ENCODE measurements at places on chromosomes 6 and 20.

DNA sequence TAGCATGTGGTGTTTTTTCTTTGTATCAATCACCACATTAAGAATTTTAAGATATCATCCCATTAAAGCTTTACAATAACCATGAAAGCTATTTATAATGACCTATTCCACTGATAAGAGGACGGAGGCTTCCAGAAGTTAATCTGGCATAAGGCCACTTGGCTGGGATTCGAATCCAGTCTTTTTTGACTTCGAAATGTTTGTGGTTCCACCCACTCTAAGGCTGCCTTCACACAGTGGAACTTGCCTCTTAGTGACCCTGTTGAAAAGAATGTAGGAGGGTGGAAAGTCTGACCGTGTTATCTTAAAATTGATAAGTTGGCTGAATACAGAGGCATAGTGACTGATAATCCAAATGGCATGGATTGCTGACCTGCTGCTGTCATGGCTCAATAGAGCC, 959.7 kb downstream of the KIF16B start:
- DNase-seq = no peak

DNA sequence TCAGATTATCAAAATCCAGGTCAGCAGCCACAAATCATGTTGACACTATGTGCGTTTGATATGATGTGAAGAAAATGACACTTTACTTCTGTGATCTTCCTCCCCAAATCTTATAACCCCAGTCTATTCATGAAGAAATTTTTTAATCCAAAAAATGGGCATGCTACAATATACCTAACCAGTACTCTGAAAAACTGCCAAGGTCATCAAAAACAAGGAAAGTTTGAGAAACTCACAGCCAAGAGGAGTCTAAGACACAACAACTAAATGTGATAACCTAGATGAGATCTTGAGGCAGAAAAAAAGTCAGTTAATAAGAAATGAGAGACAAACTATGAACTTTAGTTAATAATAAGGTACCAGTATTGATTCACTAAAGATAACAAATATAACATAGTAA, 200.6 kb upstream of the IRAK1BP1 start:
- DNase-seq = no peak

DNA sequence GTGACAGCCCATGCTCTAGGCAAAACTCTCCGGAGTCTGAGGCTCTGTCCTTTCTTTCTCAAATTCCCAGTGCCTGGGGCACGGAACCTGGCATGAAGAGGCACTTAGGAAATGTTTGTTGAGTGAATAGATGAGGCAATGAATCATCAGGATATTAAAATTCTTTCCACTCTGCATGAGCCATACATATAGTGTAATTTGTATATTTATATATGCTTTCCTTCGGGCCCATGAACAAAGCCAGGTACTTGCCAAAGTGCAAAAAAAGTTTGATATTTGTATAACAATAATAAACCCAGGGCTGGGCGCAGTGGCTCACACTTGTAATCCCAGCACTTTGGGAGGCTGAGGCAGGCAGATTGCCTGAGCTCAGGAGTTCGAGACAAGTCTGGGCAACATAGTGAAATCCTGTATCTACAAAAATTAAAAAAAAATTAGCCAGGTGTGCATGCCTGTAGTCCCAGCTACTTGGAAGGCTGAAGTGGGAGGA, 212.3 kb upstream of the ZNF217 start:
- no peak for DNase-seq

GRCh38 chr20:17465236-17465635, 65.9 kb downstream of the BFSP1 start:
- DNase-seq = no peak

DNA sequence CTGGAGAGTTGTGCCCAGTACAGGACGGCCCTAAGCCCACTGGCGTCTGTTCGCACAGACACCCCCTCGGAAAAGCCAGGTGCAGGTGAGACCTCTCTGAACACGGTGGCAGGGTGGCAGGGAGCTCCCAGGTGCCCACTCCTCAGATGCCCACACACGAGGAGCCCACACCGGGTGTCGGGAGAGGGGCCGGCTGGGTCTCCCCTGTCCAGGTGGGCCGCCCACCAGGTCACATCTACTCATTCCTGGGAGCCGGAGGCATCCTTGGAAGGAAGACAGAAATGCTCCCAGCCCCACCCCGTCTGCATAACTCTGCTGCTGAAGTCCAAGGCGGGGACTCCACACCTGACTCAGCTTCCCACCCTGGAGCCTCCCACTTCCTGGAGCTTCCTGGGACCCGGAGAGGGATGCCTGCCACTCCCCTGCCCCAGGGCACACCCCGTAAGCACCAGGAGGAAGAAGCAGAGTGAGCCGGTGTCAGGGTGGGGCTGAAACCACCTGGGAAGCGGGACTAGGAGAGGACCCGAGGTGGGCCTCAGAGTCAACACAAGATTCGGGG, 2.5 kb downstream of the SRMS start:
- DNase-seq = no peak

GRCh38 chr6:136405420-136406029, 115.9 kb upstream of the BCLAF1 start:
- DNase-seq = peak; percentile 92

- no peak for DNase-seq
Observed at GRCh38 chr6:145274083-145274482, 461.2 kb downstream of the EPM2A start.

DNA sequence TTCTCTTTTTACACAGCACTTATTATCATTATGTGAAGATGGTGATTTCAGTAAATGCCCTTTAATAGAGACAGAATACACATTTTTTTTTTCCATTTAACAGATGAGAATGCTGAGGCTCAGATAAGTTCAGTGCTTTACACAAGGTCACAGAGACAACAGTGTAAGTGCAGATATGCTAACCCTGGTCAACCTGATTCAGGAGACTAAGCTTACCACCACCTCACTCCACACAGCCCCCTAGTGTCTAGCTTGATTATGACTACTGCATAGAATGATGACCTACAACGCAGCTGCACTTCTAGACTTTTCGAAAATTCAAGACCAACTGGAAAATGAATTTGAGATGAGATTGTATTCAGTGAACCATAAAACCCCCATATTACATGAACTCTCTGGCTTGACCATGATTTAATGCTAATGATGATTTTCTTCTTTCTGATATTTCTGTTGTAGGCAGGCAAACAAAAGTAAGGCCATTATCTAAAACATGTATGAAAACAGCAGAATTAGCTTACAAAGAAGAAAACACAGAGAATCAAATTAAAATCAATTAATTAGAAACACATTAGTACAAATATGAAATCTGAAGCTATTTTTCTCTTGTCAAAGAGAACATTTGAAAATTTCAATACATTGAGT, 212.1 kb upstream of the PHACTR1 start:
- DNase-seq = peak; percentile 12

GRCh38 chr6:138817799-138818198, 21.9 kb downstream of the ECT2L start:
- DNase-seq = no peak

DNA sequence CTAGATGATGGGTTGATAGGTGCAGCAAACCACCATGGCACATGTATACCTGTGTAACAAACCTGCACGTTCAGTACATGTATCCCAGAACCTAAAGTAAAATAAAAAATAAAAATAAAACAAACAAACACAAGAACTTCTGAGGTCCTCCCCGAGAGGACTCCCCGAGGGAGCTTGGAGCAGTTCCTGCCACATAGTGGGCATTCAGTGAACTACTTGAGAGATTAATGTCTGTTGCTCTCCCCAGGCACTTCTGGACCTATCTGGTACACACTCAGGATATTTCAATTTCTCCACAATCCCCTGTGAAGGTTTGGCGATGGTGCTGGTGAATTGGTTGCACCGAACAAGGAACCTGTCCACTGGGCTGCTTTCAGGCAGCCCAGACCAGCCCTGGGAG, 311.2 kb downstream of the ESR1 start:
- no peak for DNase-seq

DNA sequence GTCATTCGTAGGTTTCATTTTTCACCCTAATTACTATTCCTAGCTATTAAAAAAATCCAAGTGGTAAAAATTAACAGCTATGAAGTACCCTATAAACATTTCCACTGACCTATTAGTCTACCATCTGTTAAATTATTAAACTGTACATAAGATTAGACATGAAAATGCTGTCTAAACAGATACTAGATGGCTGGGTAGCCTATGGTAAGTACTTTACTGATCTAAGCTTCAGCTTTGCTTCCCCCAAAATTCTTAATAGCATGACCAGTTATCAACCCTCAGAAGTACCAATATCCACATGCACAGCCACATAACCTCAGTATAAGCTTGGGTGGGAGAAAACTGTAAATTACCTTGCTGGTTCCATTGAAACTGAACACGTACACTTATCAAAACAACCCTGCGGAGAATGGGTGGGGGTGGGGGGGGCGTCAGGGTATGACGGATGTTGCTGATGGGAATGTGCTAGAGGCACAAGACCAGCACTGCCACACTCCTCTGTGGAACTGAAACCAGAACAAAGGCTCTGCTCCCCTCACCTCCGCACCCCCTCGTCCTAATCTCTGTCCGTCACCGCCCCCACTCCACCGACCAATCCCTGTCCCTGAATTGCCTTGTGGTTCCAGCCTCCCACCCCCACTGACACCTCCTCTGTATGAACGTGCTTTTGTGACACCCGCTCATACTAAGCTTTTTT, 45.3 kb downstream of the B4GALT5 start:
- DNase-seq = peak; percentile 91

DNA sequence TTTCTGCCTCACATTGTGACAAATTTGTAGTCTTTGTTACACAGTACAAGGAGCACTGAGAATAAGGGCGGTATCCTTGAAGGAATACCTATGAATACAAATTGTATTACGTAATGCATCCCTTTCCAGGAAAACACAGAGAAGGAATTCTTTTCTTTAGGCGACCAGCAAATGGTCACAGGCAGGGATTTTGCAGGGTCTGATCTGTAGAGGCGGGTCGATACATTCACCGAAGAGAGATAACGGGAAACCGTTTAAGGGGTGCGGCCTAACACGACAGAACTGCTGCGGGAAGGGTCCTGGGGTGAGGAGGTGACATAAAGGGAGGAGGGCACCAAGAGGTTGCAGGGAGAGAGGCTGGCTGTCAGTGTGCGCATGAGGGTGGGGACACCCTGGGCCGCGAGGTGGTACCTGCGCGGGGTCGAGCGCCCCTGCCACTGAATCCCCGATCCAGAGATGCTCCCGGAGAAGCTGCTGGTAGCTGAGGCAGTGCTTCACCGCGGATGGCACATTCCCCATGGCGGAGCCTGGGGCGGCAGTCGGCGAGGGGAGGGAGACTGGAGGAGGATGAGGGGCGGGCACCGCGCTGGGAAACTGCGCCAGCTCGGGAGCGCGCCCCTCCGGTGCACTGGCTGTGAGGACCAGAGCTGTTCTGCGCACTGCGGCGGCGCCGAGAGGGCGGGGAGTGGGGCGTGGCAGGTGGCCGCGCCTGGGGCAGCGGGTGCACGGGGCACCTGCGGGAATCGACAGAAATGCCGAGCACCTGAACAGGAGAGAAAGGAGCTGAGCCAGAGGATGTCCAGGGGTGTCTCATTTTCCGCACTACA, at the start of gene HMGCLL1:
HMGCLL1 (minus strand) TSS at position 656 of the 827 bp plus-strand sequence; CDS start at position 519, 137 bp downstream.
- DNase-seq = no peak

DNA sequence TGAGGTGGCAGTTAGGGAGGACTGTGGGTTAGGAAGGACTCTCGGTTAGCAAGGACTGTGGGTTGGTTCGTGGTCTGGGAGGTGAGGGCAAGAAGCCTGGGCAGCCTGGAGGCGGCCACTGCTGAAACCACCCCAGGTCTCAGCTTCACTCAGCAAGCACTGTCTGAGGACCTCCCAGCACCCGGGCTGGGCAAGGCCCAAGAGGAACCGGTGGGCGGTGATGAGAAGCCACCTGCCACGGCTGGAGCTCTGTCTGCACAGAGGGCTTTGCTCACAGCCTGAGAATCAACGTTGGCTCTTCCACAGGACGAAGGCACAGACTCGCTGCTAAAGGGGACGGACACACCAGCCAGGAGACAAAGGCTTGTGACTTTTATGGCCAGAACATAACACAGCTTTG, 69.3 kb downstream of the DACT2 start:
- no peak for DNase-seq

DNA sequence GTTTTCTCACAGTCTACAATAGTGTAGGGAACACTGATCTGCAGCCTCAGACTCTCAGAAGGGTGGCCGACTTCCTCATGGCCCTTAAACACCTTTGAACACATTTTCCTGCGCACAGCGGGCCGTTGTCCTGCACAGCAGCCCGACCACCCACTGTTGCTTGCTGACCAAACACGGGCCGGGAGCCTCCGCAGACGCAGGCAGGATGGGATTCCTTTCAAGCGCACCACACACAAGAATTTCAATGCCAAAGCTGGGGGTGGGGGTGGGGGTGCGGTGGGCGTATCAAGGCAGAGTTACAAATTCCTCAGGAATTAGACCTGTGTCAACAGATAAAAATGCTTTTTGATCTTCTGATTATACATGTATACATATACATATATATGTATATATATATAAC, 74.5 kb downstream of the HUS1B start:
- DNase-seq = no peak

- DNase-seq = no peak
Observed at GRCh38 chr6:30441171-30441570, 48.1 kb upstream of the HLA-E start.

- DNase-seq = no peak
Observed at GRCh38 chr6:110250058-110250457, 69.8 kb downstream of the CDC40 start.

GRCh38 chr20:36308986-36309385, 2.8 kb downstream of the DLGAP4 start:
- DNase-seq = no peak

DNA sequence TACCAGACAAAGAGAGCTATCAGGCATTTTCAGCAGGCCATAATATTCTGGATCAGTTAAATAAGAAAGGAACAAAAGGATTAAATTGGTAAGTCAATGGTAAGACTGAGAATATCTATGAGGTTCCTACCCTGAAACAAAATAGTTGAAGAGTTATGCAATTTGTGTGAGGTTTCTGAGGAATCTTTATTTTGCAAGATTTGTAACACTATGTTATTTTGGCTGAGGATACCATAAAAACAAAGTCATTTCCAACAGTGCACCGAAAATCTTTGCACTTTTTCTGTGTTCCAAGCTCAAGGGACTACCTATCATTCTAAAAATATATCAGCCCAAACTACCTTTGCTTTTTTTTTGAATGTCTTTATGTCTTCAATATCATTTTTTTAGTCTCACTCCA, 383.3 kb upstream of the CITED2 start:
- peak; percentile 44 for DNase-seq

GRCh38 chr6:23823421-23823820, 302.6 kb upstream of the NRSN1 start:
- no peak for DNase-seq

DNA sequence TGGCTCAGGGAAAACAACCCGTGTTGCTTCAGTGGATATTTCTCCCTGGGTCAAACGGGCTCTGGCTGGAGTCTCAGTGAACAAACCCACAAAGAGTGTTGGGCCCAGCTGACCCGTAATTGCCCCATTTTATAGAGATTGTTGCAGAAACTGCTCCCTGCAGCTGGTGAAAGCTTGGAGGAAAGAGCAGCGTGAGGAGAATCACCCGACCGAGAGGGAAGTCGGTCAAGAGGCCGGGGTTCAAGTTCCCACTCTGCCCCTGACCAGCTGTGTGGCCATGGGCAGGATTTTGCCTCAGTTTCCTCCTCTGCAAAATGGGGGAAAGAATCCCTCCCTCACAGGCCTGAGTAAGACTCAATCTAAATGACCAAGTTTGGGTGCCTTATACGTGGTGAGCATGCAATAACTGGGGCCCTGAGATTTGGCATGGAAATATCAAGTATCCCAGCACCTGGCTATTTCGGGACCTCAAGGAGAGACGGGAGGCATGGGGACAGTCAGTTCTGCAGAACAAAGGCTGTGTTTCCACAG, 1.7 kb upstream of the TGM2 start:
- DNase-seq = peak; percentile 68
